ENCODE measurements at places on chromosomes 12 and 14.

DNA sequence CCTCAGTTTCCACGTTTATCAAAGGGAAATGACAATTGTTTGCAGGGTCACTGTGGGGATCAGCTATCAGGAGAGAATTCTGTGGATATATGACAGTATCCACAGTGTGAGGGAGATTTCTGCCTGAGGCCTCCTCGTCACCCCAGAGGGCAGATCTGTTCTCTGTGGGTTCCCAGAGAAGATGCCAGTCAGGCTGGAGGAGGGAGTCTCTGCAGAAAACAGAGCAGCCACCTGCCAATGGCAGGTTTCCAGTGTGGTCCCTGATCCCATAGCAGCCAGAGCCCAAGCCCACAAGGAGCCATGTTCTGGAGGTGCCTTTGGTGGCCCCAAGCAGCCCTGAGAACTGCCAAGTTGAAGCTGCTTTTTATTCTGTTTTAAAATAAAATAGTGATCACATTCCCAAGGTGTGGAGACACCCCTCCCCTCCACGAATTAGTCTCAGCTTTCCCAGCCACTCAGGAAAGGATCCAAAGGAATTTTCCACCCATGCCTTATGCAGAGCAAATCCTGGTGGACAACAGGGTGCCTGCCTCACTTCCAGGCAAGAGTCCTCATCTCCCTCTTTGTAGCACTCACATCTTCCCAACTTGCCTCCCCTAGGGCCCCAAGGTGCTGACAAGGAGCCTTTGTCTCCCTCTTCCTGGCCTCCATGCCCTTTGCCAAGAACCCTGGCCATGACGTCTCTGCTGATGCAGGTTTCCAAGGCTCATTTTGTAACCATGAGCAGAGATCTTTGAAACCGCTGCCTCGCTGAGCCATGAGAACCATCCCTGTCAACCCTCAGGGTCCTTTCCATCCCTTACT is 20.4 kb downstream of the CMKLR1 start:
- DNase-seq: no peak

GRCh38 chr14:92846162-92846897 is 52.2 kb downstream of the GOLGA5 start:
- DNase-seq: no peak

DNA sequence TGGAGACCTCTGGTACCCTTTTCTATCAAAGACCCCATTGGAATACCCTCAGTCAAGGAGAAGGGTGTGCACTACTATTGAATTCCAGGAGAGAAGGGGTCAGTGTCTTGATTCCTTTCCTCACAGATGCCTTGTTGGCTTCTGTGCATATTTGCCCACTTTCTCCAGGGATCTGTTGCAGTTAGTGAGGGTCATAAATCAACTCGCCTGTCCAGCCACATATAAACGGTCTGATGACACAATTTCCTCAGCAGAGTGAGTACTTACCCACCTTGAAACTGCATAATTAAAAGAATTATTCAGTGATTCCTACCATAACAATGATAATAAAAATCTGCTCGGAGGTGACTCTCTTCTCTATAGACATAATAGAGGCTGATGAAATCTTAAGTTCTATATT is 13.9 kb upstream of the DCD start:
- no peak for DNase-seq

DNA sequence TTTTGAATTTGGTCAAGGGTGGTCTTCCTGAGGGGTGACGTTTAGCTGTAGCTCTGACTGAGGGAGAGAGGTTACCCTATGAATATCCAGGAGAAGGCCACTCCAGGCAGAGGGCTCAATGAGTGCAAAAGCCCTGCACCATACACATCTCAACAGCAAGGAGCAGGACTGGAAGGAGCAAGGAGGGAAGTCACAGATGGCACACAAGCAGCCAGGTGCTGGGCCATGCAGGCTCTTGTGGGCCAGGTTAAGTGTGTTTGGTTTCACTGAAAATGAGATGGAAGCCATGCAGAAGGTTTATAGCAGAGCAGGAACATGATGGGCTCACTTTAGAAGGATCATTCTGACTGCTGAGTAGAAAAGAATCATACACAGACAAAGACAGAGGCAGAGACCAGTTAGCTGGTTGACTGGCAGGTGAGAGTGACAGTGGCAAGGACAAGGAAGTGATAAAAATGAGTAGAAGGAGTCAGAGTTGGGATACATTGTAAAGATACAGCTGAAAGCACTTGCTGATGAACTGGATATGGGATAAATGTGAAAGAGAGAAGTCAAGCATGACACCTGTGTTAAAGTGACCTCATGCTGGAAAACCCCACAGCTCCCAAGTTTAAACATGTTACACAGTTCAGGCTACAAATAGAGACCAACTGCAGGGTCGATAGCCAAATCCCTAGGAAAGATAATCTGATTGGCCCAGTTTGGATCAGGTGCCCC is 81.2 kb downstream of the PRKD1 start:
- no peak for DNase-seq

DNA sequence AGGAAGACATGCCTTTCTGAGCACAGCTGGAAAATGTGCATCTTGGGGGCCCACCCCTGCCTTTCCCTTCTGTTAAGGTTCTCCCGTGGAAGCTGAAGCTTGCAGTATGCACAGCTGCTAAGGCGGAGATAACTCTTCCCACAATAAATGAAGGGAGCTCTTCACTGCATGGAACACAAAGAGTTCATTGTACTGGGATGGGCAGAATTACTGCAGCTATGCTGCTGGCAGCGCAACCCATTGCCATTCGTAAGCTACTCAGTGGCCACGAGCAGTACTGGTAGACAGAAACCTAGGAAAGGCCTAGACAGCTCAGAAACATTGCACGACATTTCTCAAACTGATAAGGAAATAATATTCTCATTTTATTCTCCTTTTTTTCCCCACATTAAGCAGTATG is 310.2 kb downstream of the MDGA2 start:
- DNase-seq: no peak

- no peak for DNase-seq
These were observed 8.9 kb upstream of the SLCO1A2 start for GRCh38 chr12:21343636-21344035.

- DNase-seq: no peak
These were observed 83.7 kb downstream of the PHETA1 start for GRCh38 chr12:111285200-111285599.

DNA sequence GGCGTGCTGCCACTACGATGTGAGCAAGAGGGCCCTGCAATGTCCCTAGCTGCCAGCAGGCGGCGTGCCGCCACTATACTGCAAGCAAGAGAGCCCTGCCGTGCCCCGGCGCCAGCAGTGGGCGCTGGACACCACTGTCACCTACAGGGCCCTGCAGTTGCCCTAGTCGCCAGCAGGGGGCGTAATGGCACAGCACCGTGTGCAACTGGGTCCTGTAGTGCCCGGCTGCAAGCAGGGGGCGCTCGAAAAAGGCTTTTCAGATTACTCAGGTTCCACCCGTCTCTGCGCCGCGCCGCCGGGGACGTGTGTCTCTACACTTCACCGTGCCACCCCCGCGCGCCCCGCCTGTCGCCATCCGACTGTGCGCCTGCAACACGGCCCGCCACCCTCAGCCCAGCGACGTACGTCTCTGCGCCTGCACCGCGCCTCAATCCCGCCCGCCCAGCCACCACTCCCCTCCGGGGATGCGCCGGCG is 1356.9 kb downstream of the TMEM121 start:
- no peak for DNase-seq

- DNase-seq: no peak
These were observed 18.0 kb upstream of the TMEM260 start for GRCh38 chr14:56561606-56562005.

- no peak for DNase-seq
These were observed 444 bp downstream of the DRAM1 start for GRCh38 chr12:101877806-101878242.

DNA sequence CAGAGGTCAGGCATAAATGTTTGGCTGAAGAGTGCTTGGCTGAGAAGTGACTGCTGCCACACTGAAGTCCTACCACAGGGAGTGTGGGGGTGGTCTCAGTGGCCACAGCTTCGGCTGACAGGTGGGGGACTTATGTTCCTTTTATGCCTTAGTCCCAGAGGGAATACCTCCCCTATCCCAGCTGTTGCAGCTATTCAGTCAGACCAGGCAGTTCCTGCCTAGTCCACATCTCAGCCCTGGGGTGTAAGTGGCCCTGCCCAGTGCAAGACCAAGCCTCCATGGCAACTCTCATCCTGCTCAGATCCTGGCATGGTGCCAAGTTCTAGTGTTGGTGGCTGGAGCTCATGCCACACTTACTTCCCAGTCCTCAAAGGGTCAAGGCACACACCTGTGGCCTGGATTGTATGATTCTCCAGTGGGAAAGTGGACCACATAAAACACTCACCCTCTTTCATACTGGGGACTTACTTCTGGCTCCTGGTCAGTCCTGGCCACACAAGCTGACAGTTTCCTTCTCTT is 161.3 kb upstream of the CAND1 start:
- no peak for DNase-seq

GRCh38 chr14:63908667-63909264 is 56.0 kb downstream of the SYNE2 start:
- DNase-seq: no peak

All from stimulated activated CD8-positive, alpha-beta memory T cell treated with anti-CD3 and anti-CD28 coated beads, Interleukin-2, amount 100 ng/mL, for 1 hour (primary cell).